ENCODE measurements at places on chromosomes 12 and 14.

- no peak for DNase-seq
Measured at GRCh38 chr14:28102814-28103213, 663.8 kb upstream of the FOXG1 start.

- no peak for DNase-seq
Measured at GRCh38 chr14:94282991-94283723, 9.9 kb downstream of the SERPINA10 start.

DNA sequence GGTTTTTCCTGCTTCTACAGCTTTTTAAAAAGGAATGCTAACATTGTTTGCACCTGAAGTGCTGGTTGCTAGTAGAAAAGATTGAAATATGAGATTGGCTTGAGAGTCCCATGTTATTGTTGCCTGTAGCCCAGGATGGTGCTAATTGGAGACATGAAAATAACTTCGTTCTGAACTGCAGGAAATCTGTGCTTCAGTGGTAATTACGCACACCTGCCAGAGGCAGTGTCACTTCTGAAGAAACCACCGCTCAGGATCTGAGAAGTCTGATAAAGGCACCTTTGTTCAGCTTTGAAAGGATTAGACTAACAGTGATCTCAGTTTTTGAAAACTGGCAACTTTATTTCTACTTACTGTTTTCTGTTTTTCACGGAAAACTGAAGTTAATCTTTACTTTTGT is 15.5 kb upstream of the ATP6V0A2 start:
- DNase-seq: no peak

DNA sequence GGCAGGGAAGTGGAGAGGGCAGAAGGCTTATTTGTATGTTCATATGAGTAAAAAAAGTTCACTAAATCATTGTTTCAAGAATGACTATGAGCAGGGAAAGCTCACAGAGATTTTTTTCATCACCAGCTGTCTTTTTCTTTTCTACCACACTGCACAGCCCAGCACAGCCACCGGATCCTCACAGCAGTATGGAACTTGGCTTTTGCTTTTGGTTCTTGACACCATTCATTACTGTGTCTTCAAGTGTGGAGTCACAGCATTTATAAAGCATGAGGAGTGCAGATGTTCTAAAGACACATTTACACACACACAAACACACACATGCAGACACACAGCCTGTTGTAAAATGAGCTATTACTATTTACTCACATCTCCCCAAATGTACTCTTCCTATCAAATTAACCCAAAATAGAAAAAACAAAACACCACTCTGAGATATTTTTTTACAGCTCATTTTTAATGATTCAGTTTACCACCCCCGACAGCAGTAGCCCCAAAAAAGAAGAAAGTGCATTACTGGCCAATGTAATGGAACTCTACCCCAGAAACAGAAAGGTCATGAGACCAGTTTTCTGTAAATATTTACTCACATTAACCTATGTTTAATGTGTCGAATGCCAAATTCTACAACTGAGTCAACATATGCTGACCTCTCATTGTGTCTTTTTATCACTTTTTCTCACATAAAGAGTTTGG is 60.5 kb downstream of the BTG1 start:
- no peak for DNase-seq

DNA sequence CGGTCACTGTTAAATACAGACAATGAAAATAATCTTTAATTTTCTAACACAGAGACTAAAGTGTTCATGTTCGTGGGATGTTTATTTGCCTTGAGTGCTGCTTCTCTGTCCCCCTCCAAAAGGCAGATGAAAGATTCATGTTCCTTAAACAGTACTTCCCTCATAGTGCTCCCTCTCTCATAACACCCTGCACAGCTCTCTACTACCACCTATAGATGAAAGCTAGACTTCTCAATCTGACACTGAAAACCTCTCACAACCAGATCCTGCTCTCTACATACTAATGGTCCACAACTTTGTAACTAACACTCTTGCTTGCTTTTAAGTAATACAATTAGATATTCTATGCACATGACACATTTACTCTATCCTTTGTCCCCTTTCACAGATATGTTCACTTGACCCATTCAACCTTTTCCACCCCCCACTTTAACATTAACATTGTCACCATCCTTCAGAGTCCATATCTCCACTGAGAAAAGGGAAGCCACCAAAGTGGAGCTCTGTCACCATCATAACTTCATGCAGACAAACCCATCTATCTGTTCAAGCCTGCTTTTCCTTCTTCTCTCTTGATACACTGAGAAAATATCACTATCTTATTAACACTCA is 266.4 kb upstream of the USP15 start:
- peak; percentile 55 for DNase-seq

DNA sequence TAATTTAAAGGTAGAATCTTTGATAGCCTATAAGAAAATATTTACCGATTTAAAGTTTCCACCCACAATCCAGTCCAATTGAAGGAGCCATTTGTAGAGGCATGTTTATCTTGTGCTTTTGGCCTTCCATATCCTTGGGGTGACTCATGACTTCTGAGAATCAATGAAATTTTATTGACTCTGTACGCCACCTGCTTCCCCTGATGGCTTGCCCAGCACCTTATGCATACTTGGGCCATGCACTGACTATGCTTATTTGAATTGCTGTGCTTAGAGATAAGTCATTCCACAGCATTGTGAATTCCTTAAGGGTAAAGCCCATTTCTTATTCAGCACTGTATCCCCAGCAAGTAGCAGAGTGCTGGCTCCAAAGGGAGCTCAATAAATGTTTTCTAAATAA is 954.8 kb upstream of the SEL1L start:
- no peak for DNase-seq

DNA sequence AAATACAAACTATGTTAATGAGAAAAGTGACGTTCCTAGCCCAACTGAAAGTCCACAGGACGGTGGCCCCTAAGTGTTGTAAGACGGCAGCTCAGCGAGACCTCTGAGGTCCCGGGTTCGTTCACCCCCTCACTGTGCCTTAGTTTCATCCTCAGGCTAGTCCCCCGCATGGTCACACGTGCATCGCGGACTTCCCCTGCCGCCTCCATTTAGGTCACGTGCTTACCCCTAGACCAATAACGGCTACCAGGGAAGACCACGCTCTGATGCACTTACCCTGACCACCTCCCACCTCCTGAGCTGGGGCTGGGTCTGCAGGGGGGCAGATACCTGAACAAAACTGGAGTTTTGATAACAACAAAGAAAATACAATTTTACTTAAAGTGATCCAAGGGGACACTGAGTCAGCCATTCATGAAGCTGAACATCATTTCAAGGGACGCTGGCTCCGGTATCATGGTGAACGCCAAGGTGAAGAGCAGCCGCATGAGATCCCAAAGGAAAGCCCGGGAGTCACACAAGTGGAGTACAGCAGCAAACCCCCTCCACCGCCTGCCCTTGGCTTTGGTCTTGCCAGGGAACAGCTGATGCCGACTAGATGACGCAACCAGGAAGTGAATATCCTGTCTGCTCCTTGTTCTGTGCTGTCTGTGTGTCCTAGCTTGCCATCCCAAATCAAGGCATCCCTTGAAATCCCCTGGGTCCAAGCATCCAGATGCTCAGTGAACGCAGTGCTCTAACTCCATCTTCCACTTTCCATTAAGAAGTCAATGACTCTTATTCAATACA is 274.1 kb downstream of the PCNX1 start:
- no peak for DNase-seq

- DNase-seq: peak; percentile 26
Measured at GRCh38 chr14:42855085-42855484, 1248.4 kb downstream of the LRFN5 start.

- DNase-seq: no peak
Measured at GRCh38 chr12:68349921-68350606, 17.9 kb upstream of the MDM1 start.

- DNase-seq: peak; percentile 15
Measured at GRCh38 chr14:68518761-68519670, 273.9 kb downstream of the ZFP36L1 start.

- DNase-seq: no peak
Measured at GRCh38 chr14:85165094-85165493, 364.9 kb upstream of the FLRT2 start.

All from inflammatory macrophage treated with lipopolysaccharide for 1 hour (primary cell).